ENCODE measurements at places on chromosomes 2 and 18. TPM values are rescaled to one million over a fixed set of nuclear protein-coding genes. Genes with fewer than 3 reads are reported as not detected.

The PLA2R1 gene
- 130 TPM for polyA plus RNA-seq

The ALPG gene
- not detected for polyA plus RNA-seq

The FAM124B gene
- polyA plus RNA-seq, result 2.7 TPM

The PMAIP1 gene
- 3.2 TPM for polyA plus RNA-seq

The PPIL3 gene
- polyA plus RNA-seq, result 59.3 TPM

The CD8B2 gene
- 0.18 TPM for polyA plus RNA-seq

The GAD1 gene
- 1.0 TPM for polyA plus RNA-seq

The FTCDNL1 gene
- polyA plus RNA-seq, result 1.2 TPM

The ZNF514 gene
- 23.4 TPM for polyA plus RNA-seq

The MAP3K19 gene
- polyA plus RNA-seq, result 0.78 TPM

The DSG4 gene
- not detected for polyA plus RNA-seq

The SRBD1 gene
- 25.3 TPM for polyA plus RNA-seq

The RESP18 gene
- polyA plus RNA-seq, result not detected

The ASB18 gene
- polyA plus RNA-seq, result 0.06 TPM

The CACNB4 gene
- polyA plus RNA-seq, result 7.4 TPM

The UGT1A10 gene
- polyA plus RNA-seq, result not detected

The PLGLB2 gene
- polyA plus RNA-seq, result 3.6 TPM

The DGKD gene
- polyA plus RNA-seq, result 19.7 TPM

The AKAIN1 gene
- polyA plus RNA-seq, result not detected

The UGT1A6 gene
- 6.2 TPM for polyA plus RNA-seq

The RGPD4 gene
- polyA plus RNA-seq, result not detected

The RFX8 gene
- 0.96 TPM for polyA plus RNA-seq

The RPIA gene
- 34.3 TPM for polyA plus RNA-seq

The MAP2 gene
- 30.5 TPM for polyA plus RNA-seq

The PRSS56 gene
- not detected for polyA plus RNA-seq

The FBLN7 gene
- 13.2 TPM for polyA plus RNA-seq

The STARD6 gene
- polyA plus RNA-seq, result 0.25 TPM

The SCN7A gene
- polyA plus RNA-seq, result 13.9 TPM

The DNAJC10 gene
- 192 TPM for polyA plus RNA-seq

The SLC14A1 gene
- polyA plus RNA-seq, result 4.5 TPM

The POTEI gene
- not detected for polyA plus RNA-seq

The OBSL1 gene
- 124 TPM for polyA plus RNA-seq

The FAM110C gene
- polyA plus RNA-seq, result 8.3 TPM

The ADGRF3 gene
- 2.3 TPM for polyA plus RNA-seq

The CCL20 gene
- polyA plus RNA-seq, result 0.52 TPM

The PTPN18 gene
- 28.2 TPM for polyA plus RNA-seq

Measured in right renal cortex interstitium (tissue), 3 donors.